Heart right ventricle (tissue), 16 donors: ENCODE measurements at places on chromosomes 12 and 14. TPM values are rescaled to one million over a fixed set of nuclear protein-coding genes. Genes with fewer than 3 reads are reported as not detected.

Gene KRT85
- not detected for polyA plus RNA-seq

GRCh38 chr12:75979181-75979580 lies 52.4 kb downstream of the PHLDA1 start:
- no peak for DNase-seq

GRCh38 chr12:19451196-19451595 lies 11.9 kb downstream of the AEBP2 start:
- DNase-seq, result no peak

Gene SPIC
- polyA plus RNA-seq, result not detected

GRCh38 chr14:23933742-23934128 lies 19.8 kb upstream of the DHRS4 start:
- DNase-seq, result no peak

GRCh38 chr12:26867080-26867479 lies 34.1 kb upstream of the ITPR2 start:
- DNase-seq, result no peak

DNA sequence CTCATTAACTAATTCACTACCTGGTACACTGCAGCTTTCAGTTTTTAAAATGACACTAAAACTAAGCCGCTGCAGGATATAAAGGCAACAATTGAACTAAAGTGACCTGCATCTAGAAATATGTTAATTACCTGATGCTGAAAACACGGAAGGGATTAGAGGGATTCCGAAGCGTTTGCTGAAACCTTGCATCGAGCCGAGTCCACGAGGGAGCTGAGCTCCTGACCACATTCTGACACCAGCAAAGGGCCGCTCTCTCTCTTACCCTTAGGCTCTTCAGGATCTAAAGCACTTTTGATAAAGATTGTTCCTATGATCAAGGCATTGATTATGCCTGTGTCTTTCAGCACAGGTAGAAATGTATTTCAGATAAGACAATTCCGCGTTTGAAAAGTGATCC lies 59.5 kb upstream of the CDKN3 start:
- no peak for DNase-seq

DNA sequence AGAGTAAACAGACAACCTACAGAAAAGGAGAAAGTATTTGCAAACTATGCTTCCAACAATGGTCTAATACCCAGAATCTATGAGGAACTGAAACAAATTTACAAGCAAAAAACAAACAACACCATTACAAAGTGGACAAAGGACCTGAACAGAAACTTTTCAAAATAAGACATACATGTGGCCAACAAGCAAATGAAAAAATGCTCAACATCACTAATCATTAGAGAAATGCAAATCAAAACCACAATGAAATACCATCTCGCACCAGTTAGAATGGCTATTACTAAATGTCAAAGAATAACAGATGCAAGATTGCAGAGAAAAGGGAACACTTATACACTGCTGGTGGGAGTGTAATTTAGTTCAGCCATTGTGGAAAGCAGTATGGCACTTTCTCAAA lies 125.8 kb downstream of the C12orf42 start:
- DNase-seq, result no peak
